ENCODE measurements at places on chromosomes 5 and 9.

GRCh38 chr9:124386201-124386600, 29.0 kb downstream of the PSMB7 start:
- DNase-seq = no peak

- no peak for DNase-seq
Observed at GRCh38 chr9:93951655-93952118, 3.5 kb downstream of the BARX1 start.

GRCh38 chr9:90105773-90106172, 501.0 kb downstream of the GADD45G start:
- no peak for DNase-seq

DNA sequence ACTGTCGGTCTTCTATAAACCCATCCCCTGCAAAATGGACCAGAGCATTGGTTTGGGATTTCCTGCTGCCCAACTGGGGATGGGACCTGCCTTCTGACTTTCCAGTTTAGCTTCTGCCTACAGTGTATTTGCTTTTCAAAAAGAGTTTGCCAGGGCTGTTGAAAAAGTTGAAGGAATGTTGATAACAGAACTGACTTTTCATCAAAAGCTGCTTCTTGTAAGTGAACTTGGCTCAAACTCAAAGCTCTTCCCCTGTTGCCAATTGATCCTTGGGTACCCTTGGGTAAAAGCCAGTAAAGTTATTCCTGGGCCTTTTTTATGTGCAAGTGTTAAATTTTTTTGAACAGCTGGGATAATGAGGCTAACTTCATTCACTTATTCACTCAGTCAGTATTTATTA, 142.9 kb upstream of the SLC30A5 start:
- no peak for DNase-seq

DNA sequence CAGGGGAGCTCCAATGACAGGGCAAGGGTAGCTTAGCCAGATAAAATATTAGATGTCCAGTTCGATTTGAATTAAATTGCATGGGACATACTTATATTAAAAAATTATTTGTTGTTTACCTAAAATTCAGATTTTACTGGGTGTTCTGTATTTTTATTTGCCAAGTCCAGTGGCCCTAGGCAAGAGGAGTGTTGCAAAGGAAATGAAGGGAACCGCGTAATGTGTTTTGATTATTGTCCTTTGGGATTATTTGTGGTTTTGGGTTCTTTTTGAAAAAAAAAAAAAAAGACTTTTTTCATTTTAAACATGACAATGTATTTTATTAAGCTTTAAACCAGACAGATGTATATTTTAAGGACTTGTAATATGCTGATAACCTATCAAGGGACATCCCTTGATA, 179.3 kb downstream of the C9orf152 start:
- no peak for DNase-seq

GRCh38 chr5:8458038-8458383, 589.1 kb downstream of the MTRR start:
- DNase-seq = no peak

GRCh38 chr5:12467799-12468198, 563.6 kb upstream of the CTNND2 start:
- DNase-seq = no peak

DNA sequence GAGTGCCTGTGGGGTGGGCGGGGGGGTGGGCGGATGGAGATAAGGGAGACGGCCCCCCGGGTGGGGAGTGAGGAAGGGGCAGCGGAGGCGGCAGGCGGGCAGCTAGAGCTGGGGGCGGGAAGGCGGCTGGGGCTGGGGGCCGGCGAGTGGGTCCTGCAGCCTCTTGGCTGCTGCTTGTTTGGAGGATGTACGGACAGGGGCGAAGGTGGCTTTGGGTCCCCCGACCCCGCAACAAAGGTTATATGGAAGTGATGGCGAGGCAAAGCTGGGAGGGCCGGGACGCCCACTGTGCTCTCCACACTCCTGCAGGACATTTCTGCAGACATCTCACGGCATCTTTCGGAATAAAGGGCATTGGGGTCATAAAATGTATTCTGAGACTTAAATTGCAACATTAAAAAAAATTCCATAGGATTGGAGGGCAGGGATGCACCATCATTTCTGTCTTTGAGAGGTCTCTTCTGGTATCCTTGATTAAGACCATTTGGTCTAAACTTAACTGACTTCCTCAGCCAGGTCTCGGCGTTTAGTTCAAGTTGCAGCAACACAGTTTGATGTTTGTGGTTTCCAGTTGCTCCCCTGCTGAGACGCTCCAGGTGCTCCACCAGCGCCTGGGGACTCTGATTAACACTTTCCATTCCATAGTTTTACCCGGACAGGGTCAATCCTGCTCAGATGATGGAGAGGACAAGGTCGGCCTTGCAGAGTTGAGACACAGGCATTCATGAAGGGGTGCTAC, 101.6 kb upstream of the SSBP2 start:
- DNase-seq = no peak

DNA sequence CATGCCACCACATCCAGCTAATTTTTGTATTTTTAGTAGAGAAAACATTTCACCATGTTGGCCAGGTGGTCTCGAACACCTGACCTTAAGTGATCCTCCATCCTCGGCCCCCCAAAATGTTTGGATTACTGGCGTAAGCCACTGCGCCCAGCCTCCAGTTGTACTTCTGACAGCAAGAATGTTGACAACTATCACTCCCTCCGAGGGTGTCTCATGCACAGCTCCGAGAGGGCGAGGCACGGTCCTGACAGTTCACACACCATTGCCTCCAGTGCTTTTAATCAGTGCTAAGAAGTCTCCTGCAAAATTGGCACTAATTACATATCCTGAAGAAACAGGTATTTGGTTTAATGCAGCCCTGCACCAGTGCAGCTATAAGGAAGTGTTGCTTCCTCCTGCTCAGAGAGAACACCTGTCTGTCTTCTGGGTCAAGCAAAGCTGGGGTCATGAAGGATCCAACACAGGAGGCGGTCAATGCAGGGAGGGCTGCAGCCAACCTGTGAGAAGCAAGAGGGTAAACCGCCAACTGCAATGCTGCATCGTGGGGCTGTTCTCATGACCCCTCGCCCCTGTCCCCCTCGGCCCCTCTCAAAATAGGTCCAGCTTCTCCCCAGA, 184.0 kb downstream of the MED10 start:
- DNase-seq = no peak

DNA sequence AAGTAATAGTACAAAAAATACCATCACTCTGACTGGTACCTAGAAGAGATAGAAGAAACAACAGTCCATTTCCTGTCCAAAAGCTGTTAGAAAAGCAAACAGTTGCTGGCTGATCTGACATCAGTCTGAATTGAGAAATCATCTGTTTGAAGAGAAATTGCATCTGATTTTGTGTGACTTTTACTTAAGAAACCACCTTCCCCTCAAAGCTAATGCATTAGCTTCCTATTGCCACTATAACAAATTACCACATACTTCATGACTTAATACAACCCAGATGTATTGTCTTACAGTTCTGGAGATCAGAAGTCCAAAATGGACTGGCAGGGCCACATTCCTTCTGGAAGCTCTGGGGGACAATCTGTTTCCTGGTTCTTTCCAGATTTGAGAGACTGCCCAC, 385.9 kb upstream of the TLE4 start:
- DNase-seq = no peak

Data from GM13977 (cell line).